PC-3 (cell line): ENCODE measurements at places on chromosomes 6 and 20. TPM values are rescaled to one million over a fixed set of nuclear protein-coding genes. Genes with fewer than 3 reads are reported as not detected.

GRCh38 chr6:165917576-165917975 lies 250.1 kb downstream of the TBXT start:
- DNase-seq, result no peak

DNA sequence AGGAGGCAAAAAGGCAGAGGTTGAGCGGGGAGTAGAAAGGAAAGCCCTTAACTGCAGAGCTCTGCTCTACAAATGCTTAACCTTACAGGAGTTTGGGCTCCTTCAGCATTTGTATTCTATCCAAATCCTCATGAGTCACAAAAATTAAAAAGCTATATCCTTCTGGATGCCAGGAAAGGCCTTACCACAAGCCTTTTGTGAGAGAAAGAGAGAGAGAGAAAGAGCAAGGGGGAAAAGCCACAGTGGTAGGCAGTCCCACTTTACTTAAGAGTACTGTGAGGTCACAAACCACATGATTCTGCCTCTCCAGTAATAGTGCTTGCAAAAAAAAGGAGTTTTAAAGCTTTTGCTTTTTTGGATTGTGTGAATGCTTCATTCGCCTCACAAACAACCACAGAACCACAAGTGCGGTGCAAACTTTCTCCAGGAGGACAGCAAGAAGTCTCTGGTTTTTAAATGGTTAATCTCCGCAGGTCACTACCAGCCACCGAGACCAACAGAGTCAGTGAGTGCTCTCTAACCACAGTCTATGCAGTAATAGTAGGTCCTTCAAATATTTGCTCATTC lies at the start of gene RUNX2:
TSS of gene RUNX2 (plus strand) at position 375 of the 567 bp plus-strand sequence. CDS start 397 bp downstream, outside the sequence.
- peak; percentile 59 for DNase-seq

DNA sequence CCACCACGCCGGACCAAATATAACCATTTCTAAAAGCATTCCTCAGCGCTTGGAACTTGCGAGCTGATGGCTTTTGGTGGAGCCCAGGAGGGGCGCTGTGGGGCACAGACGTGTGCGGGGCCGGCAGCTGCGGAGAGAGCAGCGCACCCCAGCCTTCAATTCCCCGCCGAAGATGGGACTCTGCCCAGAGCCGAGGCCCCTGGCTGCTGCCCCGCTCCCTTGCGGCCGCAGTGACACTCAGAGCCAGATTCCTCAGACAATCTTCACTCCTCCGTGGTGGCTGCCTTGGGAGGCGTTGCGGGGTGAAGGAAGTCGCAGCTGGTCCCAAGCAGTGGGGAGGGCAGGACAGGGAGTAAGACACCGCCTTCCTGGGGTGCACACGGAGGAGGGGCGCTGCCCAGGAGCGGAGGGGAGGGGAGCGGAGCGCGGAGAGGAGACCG lies 87.7 kb downstream of the TMEM242 start:
- DNase-seq, result no peak

- no peak for DNase-seq
Measured at GRCh38 chr20:58084566-58084965, 143.9 kb downstream of the ANKRD60 start.

RBPJL gene
- not detected in 2 replicates for total RNA-seq
